ENCODE measurements at places on chromosomes 12 and 14.

GRCh38 chr12:45775465-45775864 is 46.0 kb downstream of the ARID2 start:
- no peak for DNase-seq

- no peak for DNase-seq
These were observed 13.3 kb upstream of the LMNTD1 start for GRCh38 chr12:25566202-25566949.

GRCh38 chr12:96099986-96100385 is 64.6 kb upstream of the LTA4H start:
- DNase-seq: no peak

- DNase-seq: no peak
These were observed 172.6 kb downstream of the SUDS3 start for GRCh38 chr12:118548887-118549509.

- no peak for DNase-seq
These were observed 84.3 kb downstream of the ETNK1 start for GRCh38 chr12:22709292-22709691.

DNA sequence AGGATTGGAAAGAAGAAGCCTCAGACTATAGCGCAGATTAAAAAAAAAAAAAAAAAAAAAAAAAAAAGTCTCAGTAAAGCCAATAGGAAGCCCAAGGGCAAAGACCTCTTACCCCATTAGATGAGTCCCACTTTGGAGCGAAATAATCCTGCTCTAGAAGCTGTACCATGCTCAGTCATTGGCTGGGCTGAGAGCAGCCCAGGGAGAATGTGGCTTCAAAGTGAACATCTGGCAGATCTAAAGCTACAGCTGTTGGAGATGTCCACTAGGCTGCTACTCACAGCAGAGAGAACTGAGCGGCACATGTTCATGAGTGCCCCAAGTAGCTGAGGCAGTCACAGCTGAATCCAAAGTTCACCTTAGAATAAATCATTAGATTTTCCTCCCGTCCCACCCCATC is 560.9 kb downstream of the MED13L start:
- no peak for DNase-seq

GRCh38 chr14:72451054-72451972 is 442.6 kb downstream of the DPF3 start:
- no peak for DNase-seq

GRCh38 chr12:64679487-64680001 is 69.2 kb downstream of the RASSF3 start:
- DNase-seq: no peak

DNA sequence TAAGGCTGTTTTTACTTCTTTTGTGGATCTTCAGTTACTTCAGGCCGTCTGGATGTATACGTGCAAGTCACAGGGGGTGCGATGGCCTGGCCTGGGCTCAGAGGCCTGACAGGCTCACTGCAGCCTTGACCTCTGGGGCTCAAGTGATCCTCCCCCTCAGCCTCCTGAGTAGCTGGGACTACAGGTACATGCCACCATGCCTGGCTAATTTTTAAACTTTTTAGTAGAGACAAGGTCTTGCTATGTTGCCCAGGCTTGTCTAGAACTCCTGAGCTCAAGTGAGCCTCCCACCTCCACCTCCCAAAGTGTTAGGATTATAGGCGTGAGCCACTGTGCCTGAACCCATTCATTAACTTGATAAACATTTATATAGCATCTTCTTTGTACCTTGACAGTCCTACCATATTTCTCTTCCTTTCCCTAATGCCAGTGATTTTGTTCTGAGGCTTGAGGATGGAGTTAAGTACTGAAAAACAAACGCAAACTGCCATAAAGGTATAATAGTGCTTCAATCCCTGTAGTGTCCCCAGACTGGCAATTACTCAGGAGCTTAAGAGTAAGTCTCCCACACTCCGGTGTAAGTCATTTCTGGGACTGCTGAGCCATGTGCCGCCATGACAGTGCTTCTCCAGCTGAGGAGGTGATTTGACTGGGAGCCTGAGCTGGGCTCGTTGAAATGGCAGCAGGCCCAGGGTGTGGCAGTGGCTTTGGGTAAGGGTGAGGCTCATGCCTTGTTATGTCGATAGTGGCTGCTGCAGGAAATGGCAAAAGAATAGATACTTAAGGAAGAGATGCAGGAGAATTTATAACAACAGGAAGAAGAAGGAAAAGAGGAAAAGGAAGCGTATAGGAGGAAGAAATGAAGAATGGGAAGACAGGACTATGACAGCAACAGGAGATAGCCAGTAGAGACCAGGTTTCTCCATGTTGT is 43.7 kb upstream of the HECTD1 start:
- no peak for DNase-seq

DNA sequence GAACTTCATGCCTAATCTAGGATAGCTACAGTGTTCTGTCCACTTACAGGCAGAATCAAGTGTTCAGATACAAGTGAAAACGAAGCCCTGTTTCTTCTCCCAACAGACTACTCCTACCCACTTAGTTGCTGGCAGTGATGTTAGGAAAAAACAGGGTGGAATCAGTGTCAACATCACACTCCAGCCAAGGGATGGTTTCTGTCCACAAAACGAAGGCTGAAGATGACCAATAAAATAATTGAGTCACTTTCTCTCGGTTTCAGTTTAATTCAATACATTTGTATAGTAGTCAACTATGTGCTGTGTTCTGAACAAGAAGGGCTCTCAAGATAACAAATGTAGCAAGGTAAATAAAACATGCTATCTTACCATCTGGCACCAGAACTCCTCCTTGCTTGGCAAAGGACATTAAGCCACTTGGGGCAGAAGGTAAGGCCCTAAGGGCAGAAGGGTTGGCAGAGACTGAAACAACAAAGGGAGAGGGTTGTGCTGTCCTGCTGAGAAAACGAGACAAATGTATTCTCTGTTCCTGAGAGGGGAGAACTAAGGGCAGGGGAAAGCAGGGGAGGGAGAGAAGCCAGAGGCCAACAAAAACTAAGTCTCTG is 393.6 kb downstream of the DPF3 start:
- DNase-seq: no peak

- DNase-seq: peak; percentile 5
These were observed 1.4 kb upstream of the KCNK13 start for GRCh38 chr14:90060312-90060964.

GRCh38 chr12:86257134-86257533 is 943 bp upstream of the MGAT4C start:
- DNase-seq: no peak

DNA sequence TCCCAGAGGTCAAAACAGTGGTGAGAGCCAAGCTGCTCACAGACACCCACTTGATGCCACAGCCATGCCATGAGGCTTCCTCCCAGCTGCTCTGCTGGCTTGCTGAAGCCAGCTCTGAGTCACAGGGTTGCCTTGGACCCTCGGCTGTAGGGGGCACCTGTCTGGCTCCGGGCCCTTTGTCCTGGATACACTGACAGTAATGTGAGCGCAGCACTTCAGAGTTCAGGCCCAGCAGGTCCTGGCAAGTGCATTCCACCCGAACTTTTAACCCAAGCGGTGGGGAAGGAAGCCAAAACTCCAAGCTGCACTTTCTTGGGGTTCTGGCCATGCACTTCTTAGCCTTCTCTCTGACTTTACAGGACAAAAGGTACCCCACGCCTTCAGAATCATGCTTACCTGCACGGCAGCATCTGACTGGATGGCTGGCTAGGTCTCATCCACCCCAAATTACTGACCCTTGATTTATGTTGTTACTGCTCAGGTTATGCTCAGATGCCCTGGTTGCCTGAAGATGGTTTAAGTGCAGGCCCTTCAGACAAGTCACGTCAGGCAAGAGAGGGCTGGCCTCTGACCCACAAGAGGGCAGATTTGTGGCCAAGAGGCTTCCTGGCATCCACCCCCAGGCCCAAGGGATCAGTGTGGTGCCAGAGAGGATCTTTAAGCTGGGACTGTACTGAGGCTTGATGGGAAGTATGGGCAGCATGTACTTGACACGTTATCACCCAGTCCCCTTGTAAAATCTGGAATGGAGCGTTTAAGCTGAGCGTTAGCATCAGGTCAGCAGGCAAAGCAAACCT is 24.8 kb downstream of the SLC25A29 start:
- no peak for DNase-seq

DNA sequence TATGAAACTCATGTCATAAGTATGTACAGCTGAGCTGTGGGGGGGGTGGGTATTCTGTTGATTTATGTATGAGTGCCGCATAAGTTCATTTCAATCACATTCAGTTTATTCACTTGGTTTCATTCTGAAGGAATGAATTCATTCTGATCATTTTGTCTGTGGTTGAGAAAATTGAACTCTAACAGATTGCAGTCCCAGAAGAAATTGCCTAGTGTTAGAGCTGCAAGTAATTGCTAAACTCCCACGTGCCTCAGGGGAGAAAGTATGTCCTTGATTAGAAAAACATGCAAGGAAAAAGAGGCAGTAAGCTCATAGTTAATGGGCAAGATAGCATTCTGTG is 442.4 kb upstream of the MGAT4C start:
- no peak for DNase-seq

DNA sequence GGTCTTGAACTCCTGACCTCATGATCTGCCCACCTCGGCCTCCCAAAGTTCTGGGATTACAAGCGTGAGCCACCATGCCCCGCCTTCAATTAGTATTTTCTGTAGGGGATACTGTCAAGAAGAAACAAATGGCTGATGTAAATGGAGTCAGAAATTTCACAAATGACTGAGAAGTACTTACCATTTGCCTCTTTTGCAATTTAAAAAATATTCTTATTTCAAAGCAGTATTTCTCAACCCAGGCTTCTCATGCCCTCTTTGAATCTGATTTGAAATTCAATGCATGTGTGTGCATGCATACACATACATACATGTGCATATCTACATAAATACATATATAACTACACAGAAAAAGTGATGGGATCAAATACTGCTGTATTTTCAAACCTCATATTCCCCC is 4.4 kb downstream of the PSMA6 start:
- DNase-seq: no peak

- DNase-seq: no peak
These were observed at the start of gene GPRC5A for GRCh38 chr12:12891080-12891880. GPRC5A (plus strand) TSS chr12:12891562; CDS start chr12:12908250, 16,688 bp downstream.

DNA sequence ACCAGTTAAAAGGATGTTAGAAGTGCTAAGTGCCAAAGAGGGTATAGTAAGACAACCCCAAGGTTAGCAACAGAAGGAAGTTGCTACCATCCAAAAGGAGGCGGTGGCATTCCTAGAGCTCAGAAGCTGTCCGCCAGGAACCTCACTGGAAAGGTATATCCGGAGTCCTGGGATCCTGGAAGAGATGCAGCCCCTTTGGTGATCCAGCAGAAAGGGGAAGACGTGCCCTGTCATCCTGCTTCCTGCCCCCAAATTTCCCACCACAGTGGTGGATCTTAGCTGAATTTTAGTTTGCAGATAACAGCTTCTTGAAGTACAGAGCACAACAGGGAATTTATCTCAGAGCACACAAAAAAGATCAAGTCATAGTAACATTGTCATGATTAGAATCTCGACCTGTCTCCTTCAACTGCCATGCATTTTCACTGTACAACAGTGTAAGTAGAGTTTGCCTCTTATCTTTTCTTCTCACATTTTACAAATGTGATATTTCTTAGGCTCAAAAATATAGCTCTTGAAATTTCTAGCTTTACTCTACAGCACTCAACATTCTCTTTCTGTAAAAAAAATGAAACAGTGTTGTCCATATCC is 526.3 kb downstream of the SOX5 start:
- no peak for DNase-seq

- DNase-seq: no peak
These were observed 127.1 kb downstream of the SUDS3 start for GRCh38 chr12:118503476-118503875.

- DNase-seq: peak; percentile 38
These were observed 11.9 kb upstream of the SERPINA4 start for GRCh38 chr14:94548999-94549985.

DNA sequence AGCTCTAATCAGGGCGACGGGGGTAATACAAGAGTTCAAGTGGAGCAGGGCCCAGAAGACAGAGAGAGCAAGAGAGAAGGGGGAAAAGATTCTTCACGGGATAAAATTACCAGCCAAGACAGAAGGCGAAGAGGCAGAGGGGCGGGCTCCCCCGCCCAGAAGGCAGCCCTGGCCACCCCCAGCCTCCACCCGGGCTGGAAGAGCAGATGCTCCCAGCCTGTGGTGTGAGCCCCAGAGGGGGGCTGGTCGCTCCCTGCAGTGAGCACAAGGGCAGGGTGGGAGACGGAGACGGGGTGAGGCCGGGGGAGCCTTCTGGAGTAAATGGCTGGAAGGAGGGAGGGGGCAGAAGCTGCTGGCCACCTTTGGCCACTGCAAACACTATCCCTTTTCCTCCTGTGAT is 1035.6 kb downstream of the VRK1 start:
- no peak for DNase-seq

DNA sequence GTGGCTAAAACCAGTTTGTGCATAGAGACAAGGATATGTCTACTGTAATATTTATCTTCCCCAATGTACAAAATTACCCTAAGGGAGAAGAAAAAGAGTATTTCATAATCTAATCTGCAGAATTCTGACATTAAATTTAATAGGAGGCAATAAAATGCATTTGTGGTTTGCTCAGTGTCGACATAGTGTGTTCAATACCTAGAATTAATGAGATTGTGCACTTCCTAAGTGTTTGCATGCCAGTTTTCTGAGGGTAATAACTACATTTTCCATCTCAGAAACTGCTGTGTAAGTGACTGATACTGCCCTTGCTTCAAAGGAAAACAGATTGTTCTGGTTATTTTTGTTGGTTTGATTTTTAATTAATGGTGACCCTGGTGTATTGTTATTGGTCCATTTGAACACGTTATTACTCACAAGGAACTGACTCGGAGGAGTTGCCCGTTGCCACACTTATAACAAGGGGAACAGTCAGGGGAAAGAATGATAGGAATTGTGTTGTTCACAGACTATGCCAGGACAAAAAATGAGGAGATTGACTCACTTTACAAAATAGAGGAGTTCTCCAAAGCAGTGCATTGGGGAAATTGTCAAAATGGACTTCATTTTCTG is 960.3 kb upstream of the TMEM132C start:
- DNase-seq: no peak

DNA sequence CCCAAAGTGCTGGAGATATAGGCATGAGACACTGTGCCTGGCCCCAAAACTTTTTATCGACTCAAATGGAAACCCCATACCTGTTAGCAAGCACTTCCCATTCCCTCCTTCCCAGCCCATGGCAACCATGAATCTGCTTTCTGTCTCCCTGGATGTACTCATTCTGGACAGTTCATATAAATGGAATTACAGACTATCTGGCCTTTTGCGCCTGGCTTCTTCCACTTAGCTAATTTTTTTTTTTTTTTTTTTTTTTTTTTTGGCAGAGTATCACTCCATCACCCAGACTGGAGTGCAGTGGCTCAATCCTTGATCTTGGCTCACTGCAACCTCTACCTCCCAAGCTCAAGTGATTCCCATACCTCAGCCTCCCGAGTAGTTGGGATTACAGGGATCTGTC is 134.5 kb upstream of the MED13L start:
- no peak for DNase-seq

- DNase-seq: no peak
These were observed at the start of gene IGFBP6 for GRCh38 chr12:53097564-53098353. IGFBP6 (plus strand) TSS chr12:53097667; CDS start chr12:53097718, 51 bp downstream.

GRCh38 chr14:100610511-100611217 is 23.4 kb upstream of the BEGAIN start:
- no peak for DNase-seq
